ENCODE measurements at places on chromosomes 11 and 22. TPM values are rescaled to one million over a fixed set of nuclear protein-coding genes. Genes with fewer than 3 reads are reported as not detected.

TMEM132A gene
- total RNA-seq: not detected

NLRP10 gene
- not detected for total RNA-seq

THOC5 gene
- 27.1 TPM for total RNA-seq

DNA sequence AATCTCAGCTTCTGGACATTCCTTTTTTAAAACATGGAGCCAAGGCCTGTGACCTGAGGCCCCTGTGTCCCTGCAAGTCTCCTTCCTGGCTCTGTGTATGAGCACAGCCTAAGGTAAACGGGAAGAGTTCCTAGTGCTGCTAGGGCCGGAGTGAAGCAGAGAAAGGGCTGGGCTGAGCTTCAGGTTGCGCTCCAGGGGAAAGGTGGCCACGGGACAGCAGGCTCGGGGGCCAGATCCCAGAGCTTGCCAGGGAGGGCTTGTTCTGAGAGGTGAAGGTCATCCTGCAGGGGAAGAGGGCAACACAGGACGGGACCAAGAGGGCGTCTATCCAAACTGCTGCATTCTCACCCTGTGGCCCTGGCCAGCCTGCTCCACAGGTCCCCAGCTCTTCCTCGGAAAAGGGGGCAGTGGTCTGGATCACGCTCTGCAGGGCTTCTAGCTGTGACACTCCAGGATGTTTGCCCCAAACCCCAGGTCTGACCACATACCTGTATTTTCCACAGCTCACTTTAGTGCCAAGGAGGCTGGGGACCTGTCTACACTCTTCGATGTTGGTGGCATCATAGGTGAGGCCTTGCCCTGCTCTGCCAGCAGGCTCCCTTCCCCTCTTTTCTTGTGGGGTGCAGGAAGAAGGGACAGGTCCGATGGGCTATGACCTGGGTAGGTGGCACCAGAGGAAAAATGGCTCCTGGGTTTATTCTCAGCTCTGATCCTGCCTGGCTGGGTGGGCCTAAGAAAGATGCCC, 20.4 kb downstream of the SLC37A2 start:
- H3K36me3 ChIP-seq: no peaks in the 10 kb centered on the region
- H3K27me3 ChIP-seq: no peaks in the 10 kb centered on the region
- H3K27ac ChIP-seq: no peak overlapping the region
- no peak overlapping the region for H3K4me3 ChIP-seq
- DNase-seq: no peak

- H3K27me3 ChIP-seq: no peaks in the 10 kb centered on the region
- DNase-seq: no peak
- H3K4me3 ChIP-seq: no peak overlapping the region
- no peak overlapping the region for H3K27ac ChIP-seq
These were observed 81.0 kb upstream of the SCUBE2 start for GRCh38 chr11:9172389-9172788.

- H3K27me3 ChIP-seq: no peaks in the 10 kb centered on the region
- no peaks in the 10 kb centered on the region for H3K4me1 ChIP-seq
- H3K27ac ChIP-seq: no peak overlapping the region
- H3K4me3 ChIP-seq: no peak overlapping the region
- H3K36me3 ChIP-seq: no peaks in the 10 kb centered on the region
These were observed 161.8 kb downstream of the KIRREL3 start for GRCh38 chr11:126838779-126839178.

- no peaks in the 10 kb centered on the region for H3K27me3 ChIP-seq
- H3K4me1 ChIP-seq: no peaks in the 10 kb centered on the region
- no peak overlapping the region for H3K4me3 ChIP-seq
- no peak overlapping the region for H3K27ac ChIP-seq
These were observed 39.6 kb downstream of the ARHGAP42 start for GRCh38 chr11:100726680-100727079.

DNA sequence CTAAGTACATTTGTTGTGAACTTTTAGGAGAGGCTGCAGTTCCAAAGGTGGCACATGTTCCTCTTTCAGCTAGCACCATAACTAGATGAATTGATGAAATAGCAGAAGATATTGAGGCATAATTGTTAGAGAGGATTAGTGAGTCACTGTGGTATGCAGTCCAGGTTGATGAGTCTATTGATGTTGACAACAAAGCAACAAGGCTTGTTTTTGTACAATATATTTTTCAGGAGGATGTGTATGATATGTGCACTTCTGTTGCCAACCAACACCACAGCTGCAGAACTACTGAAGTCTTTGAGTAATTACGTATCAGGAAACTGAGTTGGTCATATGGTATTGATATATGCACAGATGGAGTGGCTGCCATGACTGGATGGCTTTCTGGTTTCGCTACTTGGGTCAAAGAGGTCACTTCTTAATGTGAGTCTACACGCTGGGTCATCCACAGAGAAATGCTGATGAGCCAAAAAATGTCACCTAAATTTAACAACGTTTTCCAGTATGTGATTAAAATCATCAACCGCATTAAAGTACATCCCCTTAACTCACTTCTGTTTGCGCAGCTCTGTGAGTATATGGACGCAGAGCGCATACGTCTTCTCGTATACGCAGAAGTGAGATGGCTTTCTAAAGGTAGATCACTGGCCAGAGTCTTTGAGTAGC, 261.3 kb upstream of the ANO5 start:
- no peaks in the 10 kb centered on the region for H3K4me1 ChIP-seq
- H3K27me3 ChIP-seq: no peaks in the 10 kb centered on the region
- H3K4me3 ChIP-seq: no peak overlapping the region
- H3K36me3 ChIP-seq: no peaks in the 10 kb centered on the region
- DNase-seq: no peak

DNA sequence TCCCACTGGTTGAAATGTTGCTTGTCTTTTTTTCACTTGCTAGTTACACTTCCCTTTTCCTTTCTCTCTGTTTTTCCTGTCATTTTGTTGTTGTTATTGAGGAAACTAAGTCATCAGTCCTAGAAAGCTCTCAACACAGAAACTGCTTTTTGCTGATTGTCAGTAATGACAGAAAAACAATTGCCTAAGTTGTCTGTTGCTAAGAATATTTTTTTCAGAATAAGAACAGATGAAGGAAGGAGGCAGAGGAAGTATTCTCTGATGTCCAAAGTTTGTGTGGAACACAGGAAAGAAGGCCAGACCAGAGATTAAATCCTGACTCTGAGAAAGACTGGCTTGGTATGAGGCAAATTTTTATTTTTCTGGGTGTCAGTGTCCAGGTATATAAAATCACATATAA, 163.3 kb downstream of the CASP12 start:
- DNase-seq: no peak
- H3K27me3 ChIP-seq: no peaks in the 10 kb centered on the region
- H3K27ac ChIP-seq: no peak overlapping the region
- H3K36me3 ChIP-seq: no peaks in the 10 kb centered on the region
- no peaks in the 10 kb centered on the region for H3K4me1 ChIP-seq

DNA sequence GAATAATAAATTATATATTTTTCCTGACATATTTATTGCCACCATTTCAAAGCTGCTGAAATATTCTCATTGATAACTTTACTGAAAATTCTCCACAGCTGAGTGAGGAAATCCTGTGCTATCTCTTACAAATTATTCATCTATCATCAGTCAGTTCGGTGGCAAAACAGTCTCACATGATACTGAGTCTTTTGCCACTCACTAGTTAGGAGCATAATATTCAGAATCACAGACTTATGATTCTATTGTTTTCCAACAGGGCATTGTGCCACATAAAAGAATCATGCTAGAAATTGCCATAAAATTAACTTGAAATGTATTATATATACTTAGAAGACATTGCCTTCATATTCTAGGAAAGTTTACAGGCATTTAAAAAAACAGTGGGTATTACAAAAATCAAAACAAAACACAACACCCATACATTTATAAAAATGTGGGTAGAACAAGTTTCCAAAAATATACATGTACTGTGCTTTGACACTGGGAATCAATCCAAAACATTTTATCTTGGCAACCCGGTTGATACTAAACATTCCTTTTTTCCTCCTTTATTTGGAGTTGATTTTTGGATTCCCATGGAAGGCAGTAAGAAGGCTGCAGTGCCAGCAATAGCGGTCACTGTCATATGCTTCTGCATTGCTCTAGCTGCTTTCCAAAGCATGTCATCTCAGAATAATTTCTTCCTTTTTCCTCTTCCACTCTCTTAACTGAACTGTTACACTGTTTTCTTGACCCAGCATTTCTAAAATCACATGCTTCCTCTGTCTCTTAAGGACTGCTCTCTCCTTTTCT, 42.5 kb downstream of the ATG16L2 start:
- peaks cover 2% of the 10 kb centered on the region for H3K36me3 ChIP-seq
- DNase-seq: no peak
- no peaks in the 10 kb centered on the region for H3K27me3 ChIP-seq
- no peak overlapping the region for H3K27ac ChIP-seq
- H3K4me3 ChIP-seq: no peak overlapping the region

All from CD4-positive, alpha-beta T cell (primary cell).